ENCODE measurements at places on chromosomes 2 and 18.

GRCh38 chr18:9437672-9438071 is 37.6 kb upstream of the RALBP1 start:
- DNase-seq: no peak

DNA sequence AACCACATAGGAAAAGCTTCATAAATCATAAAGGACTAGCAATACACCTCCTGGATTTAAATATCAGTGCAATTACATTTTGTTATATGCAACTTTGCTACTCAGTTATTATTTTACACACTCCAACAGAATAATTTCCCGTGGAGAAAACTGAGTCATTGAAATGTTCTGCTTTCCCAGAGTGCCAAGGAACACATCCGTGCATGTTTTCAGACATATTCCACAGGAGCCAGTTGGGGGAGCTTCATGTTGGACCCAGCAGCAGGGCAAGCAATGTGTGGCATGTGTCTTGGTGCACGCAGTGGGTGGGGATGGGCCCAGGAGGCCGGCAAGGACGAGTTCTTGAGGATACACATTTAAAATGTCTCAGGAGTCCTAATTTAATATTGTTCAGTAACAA is 14.4 kb upstream of the SMIM21 start:
- DNase-seq: no peak

GRCh38 chr18:24913507-24914170 is 438.3 kb downstream of the ZNF521 start:
- DNase-seq: no peak

GRCh38 chr2:61085883-61086282 is 20.2 kb downstream of the SANBR start:
- DNase-seq: no peak

DNA sequence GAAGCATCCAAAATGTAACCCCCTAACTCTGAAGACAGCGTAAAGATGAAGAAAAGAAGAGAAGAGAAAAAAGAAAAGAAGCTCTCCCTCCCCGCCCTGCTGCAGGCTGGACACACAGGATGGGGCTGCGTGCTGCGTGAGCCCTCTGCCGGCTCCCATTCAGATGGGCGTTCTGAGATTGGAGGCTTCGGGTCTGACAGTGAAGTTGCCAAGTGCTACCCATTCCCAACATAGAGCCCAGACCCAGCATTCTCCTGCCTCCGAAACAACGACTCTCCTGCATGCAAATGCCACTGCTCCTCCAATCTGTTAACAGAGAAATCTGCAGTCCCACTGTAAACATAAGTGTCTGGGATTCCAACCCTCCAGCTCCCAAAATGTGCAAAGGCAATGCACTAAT is 234.9 kb downstream of the BCL11A start:
- no peak for DNase-seq

GRCh38 chr2:58812771-58813344 is 571.7 kb upstream of the FANCL start:
- no peak for DNase-seq

GRCh38 chr18:13559754-13560153 is 166.6 kb downstream of the FAM210A start:
- DNase-seq: no peak

- no peak for DNase-seq
These were observed 10.5 kb downstream of the EVX2 start for GRCh38 chr2:176072951-176073904.

DNA sequence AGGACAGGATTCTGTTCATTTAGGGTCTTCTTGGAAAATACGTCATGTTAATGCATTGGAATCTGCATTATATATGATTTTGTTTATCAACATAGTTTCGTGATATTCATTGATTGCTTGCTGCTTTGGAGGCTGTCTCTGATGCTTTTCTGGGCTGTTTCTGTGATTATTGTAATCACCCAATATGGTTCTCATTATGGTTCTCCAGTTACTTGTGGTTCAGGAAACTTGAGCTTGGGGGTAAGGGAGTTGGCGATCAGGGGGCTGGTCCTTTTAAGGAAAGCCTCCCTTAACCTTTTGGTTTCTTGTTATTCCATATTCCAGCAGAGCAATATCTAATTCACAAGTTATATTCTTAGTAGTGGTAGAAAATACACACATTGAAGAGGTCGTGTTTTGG is 17.4 kb upstream of the STON1 start:
- DNase-seq: no peak
